Coronary artery (tissue), 2 donors: ENCODE measurements at places on chromosomes 16 and 17.
A peak's percentile ranks its signal among the peaks of the same experiment; 100 is the strongest.

DNA sequence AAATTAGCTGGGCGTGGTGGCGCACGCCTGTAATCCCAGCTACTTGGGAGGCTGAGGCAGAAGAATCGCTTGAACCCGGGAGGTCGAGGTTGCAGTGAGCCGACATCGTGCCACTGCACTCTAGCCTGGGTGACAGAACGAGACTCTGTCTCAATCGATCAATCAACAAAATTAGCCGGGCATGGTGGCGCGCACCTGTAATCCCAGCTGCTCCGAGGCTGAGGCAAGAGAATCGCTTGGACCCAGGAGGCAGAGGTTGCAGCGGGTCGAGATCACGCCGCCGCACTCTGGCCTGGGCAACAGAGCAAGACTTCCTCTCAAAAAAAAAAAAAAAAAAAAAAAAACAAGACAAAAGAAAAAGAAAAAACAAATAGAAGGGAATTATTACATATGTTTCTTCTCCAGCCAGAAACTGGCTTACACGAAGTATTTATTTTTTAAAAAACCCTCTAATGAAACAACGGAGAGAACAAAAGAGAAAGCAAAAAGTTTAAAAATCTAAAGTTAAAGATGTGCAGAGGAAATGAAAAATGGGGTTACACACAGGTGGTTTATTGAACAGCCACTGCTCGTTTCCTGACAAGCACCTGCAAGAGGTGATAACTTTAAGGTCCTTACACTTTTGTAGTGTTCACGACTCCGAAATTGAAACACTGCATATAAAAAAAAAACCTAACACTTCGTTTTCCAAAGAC is 1.4 kb downstream of the SYNRG start:
- DNase-seq = no peak

DNA sequence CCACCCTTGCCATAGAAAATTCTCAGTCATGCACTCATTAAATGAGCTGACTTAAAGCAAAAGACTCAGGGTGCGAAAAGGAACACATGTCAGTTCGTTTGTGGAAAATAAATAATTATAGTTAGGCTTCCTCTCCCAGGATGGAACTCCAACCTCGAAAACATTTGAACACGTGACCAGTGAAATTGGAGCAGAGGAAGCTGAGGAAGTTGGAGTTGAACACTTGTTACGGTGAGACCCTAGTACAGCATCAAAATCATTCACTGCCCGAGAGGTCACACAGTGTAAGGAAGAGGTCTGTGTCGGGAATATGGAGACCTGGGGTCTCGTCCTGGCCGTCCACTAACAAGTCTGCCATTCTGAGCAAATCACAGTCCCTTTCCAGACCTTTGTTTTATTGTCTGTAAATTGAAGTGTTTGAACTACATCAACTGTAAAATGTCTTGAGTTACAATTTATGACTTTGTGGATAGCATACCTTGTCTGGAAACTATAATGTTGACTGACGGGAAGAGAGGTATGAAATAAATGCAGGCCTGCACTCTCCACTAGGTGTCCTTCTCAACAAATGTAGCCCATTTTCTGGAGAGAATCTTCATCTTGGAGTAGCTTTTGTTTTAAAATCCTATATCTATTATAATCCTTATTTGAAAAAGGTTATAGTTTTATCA is 7.7 kb downstream of the PSMD7 start:
- no peak for DNase-seq

DNA sequence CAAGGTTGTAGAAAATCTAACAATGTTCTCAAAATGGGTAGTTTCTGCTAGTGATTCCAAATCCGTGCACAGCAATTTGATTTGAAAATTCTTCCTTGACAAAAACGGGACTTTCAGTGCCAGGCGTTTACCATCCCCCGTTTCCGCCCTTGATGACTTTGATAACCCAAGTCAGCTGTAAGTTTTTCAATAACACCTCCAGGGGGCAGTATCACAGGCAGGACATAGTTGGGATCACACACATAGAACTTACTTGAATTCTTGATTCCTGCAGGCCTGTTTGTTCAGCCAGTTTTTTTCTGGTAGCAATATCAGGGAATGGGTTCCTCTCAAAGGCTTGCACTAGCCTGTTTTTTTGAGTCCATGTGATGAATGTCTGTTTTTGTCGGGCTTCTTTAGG is 5.6 kb downstream of the DUXB start:
- no peak for DNase-seq

DNA sequence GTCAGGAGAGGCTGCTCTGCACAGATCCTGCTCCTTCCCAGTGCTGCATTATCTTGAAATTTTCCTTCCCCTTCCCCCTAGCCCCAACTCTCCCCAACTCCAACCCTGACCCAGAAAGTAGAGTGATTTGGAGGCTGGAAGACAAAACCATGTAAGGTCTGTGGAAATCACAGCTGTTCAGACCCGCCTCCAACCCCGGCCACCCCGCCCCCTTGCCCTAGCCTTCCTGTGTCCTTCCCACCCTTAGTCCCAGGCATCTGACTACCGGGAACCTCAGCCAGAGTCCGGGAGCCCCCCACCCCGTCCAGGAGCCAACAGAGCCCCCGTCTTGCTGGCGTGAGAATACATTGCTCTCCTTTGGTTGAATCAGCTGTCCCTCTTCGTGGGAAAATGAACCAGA is at the start of gene AOC3:
Gene AOC3 (plus strand): TSS at position 246 of the 400 bp plus-strand sequence. CDS start 145 bp downstream, at position 391.
- peak; percentile 87 for DNase-seq

GRCh38 chr16:50847166-50847565 is 105.3 kb downstream of the CYLD start:
- no peak for DNase-seq

DNA sequence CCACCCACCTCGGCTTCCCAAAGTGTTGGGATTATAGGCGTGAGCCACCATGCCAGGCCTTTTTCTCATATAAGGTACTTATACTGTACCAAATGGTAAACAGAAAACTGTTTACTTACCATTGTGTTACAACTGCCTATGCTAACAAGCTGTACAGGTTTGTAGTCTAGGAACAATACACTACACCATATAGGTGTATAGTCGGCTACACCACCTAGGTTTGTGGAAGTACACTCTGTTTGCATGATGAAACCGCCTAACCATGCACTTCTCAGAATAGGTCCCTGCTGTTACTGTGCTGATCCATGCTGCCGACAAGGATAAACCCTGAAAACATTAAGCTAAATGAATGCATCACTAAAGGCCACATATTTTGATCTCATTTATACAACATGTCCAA is 18.9 kb downstream of the DNAJA2 start:
- DNase-seq = no peak

GRCh38 chr17:7327501-7327900 is 1.6 kb downstream of the NEURL4 start:
- DNase-seq = no peak

DNA sequence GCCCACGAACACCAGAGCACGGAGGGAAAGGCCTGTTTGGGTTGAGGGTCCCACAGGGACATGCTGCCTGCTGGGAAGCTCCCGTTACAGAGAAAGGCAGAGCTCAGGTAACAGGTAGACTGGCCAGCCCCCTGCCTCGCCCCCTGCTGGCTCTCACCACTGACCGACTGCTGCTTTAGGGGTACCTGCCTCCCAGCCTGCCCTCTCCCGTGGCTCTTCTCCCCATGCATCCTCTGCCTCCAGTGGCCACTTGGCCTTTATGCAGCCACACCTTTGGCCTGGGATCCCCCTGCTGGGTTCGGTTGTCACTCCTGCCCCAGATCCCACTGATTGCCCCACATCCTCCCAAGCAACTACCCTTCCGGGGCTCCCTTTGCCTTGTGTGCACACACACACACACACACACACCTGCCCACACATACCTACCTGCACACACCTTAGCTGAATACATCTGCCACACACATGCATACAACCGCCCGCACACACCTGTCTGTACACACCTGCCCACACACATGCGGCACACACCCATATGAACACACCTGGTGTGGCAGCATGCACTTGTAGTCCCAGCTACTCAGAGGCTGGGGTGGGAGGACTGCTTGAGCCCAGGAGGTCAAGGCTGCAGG is 7.1 kb downstream of the MCRIP1 start:
- no peak for DNase-seq

- DNase-seq = no peak
Measured at GRCh38 chr17:76491271-76492122, 9.7 kb downstream of the RHBDF2 start.

DNA sequence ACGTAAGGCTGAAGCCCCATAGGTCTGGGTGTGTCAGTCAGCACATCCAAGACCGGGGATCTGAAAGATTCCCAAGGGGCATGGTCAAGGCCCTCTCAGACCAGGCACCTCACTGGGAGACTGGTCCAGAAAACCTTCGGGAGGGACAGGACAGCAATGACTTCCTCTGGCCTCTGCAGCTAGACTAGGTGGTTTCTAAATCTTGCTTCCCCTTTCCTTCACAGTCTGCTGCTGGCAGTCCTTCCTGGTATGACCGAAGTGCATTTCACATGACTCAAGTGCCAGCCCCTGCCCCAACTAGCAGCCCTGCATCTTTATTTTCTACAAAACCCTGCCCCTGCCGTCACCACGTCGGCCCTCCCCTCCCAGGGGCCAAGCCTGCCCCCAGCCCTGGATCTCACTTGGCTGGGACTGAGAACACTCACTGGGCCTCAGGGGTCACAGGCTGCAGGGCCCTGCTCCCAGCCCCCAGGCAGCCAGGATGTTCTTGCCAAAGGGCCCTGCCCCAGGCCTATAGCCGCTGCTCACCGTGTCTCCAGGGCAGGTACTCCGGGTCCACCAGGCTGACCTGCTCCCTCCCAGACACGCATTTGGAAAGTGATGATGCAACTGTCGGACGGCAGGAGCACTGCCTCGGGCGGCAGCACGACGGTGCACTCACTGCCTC is 18.3 kb downstream of the POLR3K start:
- DNase-seq = no peak

DNA sequence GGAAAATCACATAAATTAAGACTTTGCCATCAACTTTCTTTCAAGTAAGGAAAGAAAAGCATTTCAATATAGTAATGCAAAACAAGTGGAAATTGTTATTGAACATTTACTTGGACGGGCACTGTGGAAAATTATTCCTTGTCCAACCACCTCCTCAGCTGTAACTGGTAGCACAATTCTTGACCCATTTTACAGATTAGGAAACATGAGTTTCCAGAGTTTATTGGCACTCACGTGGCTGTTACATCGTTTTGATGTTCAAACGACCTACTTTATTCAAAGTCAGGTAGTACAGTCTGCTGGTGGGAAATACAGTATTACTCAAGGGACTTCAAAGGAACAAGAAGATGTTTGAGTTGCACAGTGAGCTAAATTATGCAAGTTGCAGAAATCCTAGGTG is 866 bp upstream of the PCTP start:
- DNase-seq = no peak
